ENCODE measurements at places on chromosomes 5 and 9.
A peak's percentile ranks its signal among the peaks of the same experiment; 100 is the strongest.

DNA sequence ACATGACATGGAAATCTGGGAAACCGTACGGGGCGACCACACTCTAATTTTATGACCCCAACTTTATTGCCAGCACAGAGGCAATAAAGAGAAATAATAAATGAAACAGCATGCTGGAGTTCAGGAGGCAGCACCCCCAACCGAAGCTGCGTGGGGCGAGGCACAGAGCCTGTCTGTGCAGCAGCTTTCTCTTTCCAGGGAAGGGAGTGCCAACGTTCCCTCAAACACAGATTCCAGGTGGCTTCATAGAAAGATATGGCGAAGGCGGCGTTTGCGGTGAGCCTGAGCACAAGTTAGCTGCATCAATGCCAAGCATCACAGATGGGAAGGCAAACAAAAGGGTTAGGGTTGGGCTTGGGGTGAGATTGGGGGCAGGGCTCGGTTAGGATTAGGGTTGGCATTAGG is 114.8 kb downstream of the HSD17B3 start:
- H3K36me3 ChIP-seq, result no peaks in the 10 kb centered on the region
- peak overlapping the region; percentile 56 for H3K27ac ChIP-seq
- peaks cover 17% of the 10 kb centered on the region for H3K4me1 ChIP-seq
- no peaks in the 10 kb centered on the region for H3K27me3 ChIP-seq
- no peak overlapping the region for H3K4me3 ChIP-seq

GRCh38 chr9:124054582-124055227 is 43.1 kb downstream of the LHX2 start:
- H3K4me3 ChIP-seq, result no peak overlapping the region
- H3K27me3 ChIP-seq, result peaks cover 15% of the 10 kb centered on the region
- H3K27ac ChIP-seq, result no peak overlapping the region
- no peaks in the 10 kb centered on the region for H3K4me1 ChIP-seq

DNA sequence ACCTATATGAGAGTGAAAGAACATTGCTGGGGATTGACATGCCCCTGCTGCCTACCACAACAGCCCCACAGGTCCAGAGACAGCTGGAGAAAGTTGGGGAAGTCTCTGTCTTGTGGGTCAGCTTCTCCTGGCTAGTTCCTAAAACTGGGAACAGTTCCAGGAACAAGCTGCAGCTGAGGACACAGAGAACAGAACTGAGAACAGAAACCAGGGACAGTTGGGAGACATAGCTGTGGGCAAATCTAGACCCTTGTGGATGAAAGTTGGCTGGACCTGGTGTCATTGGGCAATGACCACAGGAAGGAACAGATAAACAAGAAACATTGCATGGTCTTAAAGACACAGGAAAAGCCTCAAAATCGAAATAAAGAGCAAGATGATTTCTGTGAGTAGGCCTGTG is 58.3 kb upstream of the MOCS2 start:
- H3K27ac ChIP-seq, result no peak overlapping the region
- DNase-seq, result peak; percentile 28
- H3K4me1 ChIP-seq, result peaks cover 5% of the 10 kb centered on the region

- DNase-seq, result peak; percentile 66
- no peaks in the 10 kb centered on the region for H3K36me3 ChIP-seq
- no peak overlapping the region for H3K27ac ChIP-seq
- H3K27me3 ChIP-seq, result no peaks in the 10 kb centered on the region
- peaks cover 3% of the 10 kb centered on the region for H3K4me1 ChIP-seq
- no peak overlapping the region for H3K4me3 ChIP-seq
These were observed 399.5 kb downstream of the ENC1 start for GRCh38 chr5:74240783-74241750.

DNA sequence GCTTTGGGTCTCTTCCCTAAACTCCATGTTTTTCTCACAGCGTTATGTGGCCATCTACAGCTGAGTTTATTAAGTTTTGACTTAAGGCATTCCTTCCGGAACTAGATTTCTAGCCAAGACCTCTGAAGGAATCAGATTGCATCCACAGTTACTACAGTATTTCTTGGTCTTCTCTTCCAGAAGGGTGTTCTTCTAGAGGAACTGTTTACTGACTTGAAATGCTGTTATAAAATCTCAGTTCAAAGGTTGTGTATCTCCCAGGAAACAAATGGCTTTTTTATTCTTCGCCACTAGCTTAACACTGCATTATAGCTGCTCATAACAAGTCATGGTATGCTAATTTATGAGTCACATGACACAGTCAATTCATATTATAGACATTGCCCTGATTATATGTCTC is 55.3 kb upstream of the RAD23B start:
- peaks cover 18% of the 10 kb centered on the region for H3K4me1 ChIP-seq
- no peaks in the 10 kb centered on the region for H3K27me3 ChIP-seq
- H3K36me3 ChIP-seq, result no peaks in the 10 kb centered on the region

DNA sequence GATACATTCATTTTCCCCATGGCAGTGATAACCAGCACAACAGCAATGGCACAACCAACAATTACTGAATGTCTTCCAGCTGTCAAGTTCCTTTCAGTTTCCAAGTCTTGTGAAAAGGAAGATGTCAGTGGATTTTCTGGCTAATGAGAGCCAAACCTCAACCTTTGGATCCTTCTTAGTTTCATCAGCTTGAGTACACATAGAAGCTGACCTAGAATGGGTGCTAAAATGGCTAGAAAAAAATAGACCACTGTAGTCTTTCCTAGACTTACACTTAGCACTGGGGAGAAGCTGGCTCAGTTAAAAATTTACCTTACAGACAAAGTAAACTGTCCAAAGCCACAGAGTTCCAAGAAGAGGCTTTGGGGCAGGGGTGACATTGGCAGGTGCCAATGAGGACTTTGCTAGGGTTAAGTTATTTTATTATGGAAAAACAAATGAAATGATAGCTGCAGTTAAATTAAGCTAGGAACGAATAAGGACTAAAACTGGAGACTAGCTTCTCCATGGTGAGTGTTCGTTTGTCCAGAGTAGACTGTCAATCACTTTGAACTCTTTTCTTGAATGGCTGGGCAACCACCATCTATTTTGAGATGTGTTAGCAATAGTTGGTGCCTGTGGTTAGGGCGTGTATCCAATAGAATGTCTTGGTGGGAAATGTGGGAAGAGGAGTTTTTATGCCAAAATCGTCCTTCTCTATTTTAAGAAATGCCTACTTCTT is 25.9 kb upstream of the TXN start:
- no peaks in the 10 kb centered on the region for H3K27me3 ChIP-seq
- H3K4me1 ChIP-seq, result no peaks in the 10 kb centered on the region
- H3K27ac ChIP-seq, result no peak overlapping the region
- no peak for DNase-seq
- no peaks in the 10 kb centered on the region for H3K36me3 ChIP-seq

GRCh38 chr5:76831110-76831452 is 12.3 kb downstream of the F2RL1 start:
- H3K4me3 ChIP-seq, result no peak overlapping the region
- DNase-seq, result no peak
- H3K27me3 ChIP-seq, result no peaks in the 10 kb centered on the region
- H3K4me1 ChIP-seq, result no peaks in the 10 kb centered on the region
- H3K27ac ChIP-seq, result no peak overlapping the region

DNA sequence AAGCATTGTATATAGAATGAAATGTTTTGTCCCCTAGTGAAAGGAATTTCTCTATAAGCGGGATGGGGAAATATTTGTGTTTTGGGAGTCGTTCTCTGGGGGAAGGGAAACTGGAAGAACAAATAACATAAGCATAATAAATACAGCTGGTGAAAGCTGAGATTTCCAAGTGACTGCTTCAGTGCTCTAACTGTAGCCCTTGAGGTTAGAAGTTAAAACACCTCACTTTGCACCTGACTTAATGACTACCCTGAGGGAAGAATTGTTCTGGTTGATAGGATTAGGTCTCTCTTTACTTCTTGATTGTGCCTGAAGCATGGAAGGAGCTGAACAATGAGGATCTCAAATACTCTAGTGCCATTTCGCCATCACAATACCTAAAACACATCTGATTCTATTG is 307.4 kb downstream of the MAN2A1 start:
- H3K36me3 ChIP-seq, result no peaks in the 10 kb centered on the region
- no peak overlapping the region for H3K4me3 ChIP-seq
- H3K4me1 ChIP-seq, result no peaks in the 10 kb centered on the region
- peaks cover 6% of the 10 kb centered on the region for H3K27me3 ChIP-seq

DNA sequence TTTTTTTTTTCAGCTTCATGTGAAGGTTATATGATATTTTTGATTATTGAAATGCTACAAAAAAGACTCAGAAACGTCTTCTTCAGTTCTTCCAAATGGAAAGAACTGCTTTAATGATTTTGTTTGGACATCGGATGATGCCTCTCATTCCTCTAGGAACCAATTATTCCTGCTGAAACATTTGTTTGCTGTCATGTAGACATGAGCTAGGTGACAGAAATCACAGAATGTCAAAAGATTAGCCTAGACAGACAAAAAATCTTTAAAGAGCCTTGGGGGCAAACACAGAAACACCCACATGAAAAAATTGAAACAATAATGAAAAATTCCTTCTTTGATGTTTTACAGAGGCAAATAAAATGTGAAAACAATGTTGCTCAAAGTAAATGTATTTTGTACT is 244.2 kb upstream of the EDIL3 start:
- no peaks in the 10 kb centered on the region for H3K4me1 ChIP-seq
- H3K27ac ChIP-seq, result no peak overlapping the region
- DNase-seq, result no peak
- H3K4me3 ChIP-seq, result no peak overlapping the region
- no peaks in the 10 kb centered on the region for H3K27me3 ChIP-seq

DNA sequence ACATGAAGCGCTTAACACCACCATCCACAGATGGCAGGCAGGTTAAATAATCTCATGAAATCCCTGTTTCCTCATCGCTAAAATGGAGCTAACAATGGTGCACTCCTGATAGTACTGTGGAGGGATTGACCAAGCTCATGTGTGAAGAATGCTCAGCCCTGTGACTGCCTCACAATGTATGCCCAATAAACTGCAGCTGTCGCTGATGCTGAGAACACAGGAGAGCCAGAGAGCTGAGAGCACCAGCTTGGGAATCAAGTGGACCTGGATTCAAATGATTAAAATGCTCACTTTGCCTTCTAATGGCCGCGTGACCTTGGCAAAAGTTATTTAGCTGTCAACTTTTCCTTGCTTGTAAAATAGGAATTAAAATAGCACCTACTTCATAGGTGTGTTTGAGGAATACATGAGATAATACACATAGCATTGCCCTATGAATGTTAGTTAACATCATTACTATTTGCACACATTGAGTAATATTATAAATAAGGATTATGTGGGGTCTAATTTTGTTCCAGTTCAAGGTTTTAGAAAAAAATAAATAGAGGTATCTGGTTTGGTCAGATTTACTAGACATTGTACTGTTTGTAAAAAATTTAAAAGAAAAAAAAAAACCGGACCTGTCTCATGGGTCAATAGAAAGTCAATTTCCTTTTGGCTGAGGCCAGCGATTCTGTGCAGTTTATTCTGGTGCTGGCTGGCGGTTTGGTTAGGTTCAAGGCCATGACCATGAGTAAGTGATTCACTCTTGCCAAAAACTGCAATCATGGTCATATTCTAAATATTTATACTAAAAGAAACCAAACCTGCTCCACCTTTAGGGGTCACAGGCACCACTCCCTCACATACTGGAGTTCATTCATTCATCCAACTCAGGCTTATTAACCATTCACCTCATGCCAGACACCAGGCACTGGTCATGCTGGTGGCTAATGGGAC is 101.3 kb downstream of the SH3TC2 start:
- H3K27ac ChIP-seq, result no peak overlapping the region
- H3K4me3 ChIP-seq, result no peak overlapping the region
- DNase-seq, result no peak
- H3K27me3 ChIP-seq, result no peaks in the 10 kb centered on the region
- no peaks in the 10 kb centered on the region for H3K4me1 ChIP-seq
- no peaks in the 10 kb centered on the region for H3K36me3 ChIP-seq

GRCh38 chr5:32504989-32505596 is 60.6 kb upstream of the ZFR start:
- H3K27me3 ChIP-seq, result no peaks in the 10 kb centered on the region
- no peak overlapping the region for H3K4me3 ChIP-seq
- peak; percentile 96 for DNase-seq
- H3K4me1 ChIP-seq, result peaks cover 3% of the 10 kb centered on the region
- no peaks in the 10 kb centered on the region for H3K36me3 ChIP-seq
- peak overlapping the region; percentile 57 for H3K27ac ChIP-seq

DNA sequence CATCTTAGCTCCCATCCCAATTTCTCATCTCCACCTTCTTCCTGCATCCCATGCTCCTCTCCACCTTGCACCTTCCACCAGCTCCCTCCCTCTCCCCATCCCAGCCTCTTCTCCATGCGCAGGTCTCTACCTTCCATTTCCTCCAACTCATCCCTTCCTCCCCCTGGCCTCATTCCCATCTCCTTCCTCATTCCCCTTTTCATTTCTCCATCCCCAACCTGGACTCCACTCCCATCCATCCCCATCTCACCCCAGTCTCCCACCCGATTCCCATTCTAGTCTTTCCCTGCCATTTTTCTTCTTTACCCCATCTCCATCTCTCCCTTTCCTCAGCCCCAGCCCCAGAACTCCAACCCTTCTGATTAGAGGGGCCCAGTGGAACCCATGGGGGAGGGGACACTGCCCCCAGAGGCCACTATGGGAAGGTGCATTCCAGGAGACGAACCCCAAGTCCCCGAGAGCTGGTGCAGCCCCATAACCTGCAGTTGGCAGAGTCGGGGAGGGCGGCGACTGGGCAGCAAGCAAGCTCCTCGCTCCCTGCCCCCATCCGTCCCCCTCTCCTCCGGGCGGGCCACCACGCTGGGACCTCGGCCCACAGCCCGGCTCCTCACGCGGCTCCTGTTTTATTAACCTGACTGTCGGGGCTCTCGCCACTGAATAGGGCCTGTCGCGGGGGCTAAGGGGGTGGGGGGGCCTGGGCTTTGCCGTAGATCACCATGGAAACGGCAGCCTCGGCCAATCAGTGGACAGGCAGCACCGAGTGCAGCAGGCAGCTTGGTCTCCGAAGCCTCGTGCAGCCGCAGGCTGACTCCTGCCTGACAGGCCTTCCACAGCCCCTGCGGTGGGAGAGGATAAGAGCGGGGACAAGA is 66.7 kb downstream of the PCDH1 start:
- no peak overlapping the region for H3K27ac ChIP-seq
- H3K4me1 ChIP-seq, result no peaks in the 10 kb centered on the region
- H3K36me3 ChIP-seq, result no peaks in the 10 kb centered on the region
- no peak overlapping the region for H3K4me3 ChIP-seq
- peak; percentile 29 for DNase-seq

- no peak for DNase-seq
- H3K4me3 ChIP-seq, result no peak overlapping the region
- H3K27ac ChIP-seq, result no peak overlapping the region
These were observed 62.1 kb downstream of the IL6ST start for GRCh38 chr5:55932700-55933099.

- H3K27me3 ChIP-seq, result no peaks in the 10 kb centered on the region
- no peaks in the 10 kb centered on the region for H3K4me1 ChIP-seq
- no peak for DNase-seq
- H3K36me3 ChIP-seq, result no peaks in the 10 kb centered on the region
These were observed 1047.3 kb upstream of the SEMA6A start for GRCh38 chr5:117621921-117622320.
